Stimulated activated CD4-positive, alpha-beta T cell treated with anti-CD3 and anti-CD28 coated beads, TNF-alpha, amount 100 ng/mL, for 1 hour (primary cell): ENCODE measurements at places on chromosomes 1 and 21.

DNA sequence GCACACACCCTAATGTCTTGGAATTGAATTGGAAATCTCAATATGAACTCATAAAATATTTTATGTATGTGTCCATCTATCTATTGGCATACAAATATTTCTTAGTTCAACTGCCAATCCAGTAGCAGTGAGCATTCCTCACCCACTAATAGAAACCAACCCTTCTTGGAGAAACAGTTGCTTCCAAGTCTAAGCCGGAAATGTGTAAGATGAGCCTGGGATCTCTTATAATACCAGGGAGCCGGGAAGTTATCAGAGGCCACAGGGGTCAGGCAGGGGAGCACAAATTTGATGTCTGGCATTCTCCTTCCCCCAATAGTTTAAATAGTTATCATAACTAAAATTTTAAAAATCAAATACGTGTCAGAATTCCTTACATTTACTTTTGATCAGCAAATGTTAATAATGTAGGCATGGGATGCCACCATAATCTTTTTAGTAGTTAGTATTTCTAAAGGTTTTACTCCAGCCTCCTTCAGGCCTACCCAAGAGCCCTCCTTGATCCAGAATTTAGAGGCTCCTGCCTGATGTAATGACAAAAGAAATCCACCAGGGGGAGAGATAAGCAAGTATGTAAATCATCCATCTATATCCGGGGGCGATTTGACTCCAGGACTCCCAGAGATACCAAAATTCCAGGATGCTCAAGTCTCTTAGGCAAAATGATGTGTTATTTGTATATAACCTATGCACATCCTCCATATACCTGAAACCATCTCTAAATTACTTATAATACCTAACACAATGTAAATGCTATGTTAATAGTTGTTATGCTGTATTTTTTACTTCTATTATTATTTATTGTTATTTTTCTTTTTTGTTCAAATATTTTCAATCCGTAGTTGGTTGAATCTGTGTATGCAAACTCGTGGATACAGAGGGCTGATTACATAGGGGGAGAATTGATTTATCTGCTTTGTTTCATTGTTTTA, 218.7 kb upstream of the COA6 start:
- DNase-seq: no peak

DNA sequence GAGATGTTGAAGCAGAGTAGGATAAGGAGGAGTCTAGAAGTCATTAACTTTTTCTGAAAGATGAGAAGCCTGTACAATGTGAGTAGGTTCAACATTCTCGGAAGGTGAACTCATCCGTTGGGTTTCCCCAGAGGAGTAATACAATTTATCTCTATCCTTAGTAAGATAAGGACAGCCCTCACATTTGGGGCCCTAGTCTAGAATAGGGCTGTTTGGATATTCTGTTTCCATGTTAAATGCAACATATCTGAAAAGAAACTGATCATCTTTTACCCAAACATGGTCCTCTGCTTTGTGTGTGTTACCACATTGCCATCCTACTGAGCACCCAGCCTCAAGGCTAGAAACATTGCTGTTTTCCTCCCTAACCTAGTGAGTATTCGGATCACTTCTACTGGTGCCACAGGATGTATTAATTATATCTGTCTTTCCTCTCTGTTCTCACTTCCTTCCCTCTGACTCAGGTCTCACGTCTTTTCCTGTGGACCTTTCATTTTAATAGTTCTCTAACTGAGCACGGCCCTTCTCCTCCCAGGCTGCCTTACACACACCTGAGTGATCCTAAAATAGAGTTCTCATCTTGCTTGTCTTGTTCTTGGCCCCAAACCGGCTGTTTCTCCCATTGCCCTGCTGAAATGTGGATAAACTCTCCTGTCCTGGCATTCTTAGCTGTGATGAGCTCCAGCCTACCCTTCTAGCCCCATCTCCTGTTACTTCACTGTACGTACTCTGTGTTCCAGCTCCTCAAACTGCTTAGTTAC, 91.7 kb downstream of the CDC14A start:
- DNase-seq: no peak

DNA sequence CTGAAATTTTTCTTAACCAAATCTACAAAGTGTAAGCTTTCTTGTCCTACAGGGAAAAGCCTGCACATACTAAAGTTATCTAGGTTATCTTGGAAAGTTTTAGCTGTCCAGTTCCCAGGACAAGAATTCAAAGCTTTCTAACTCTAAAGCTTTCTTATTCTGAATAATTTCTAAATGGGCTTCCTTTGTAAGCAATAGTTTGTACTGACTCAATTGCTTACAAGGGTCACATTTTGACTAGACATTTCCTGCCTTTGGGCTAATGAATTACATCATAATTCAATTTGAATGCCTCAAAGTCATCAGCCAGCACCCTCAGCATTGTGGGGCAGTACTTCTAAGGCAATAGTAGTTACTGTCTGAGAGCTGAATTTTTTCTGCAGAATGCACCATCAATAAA, 223.0 kb downstream of the LTN1 start:
- DNase-seq: no peak

GRCh38 chr1:82604524-82604923, 803.8 kb downstream of the ADGRL2 start:
- no peak for DNase-seq

DNA sequence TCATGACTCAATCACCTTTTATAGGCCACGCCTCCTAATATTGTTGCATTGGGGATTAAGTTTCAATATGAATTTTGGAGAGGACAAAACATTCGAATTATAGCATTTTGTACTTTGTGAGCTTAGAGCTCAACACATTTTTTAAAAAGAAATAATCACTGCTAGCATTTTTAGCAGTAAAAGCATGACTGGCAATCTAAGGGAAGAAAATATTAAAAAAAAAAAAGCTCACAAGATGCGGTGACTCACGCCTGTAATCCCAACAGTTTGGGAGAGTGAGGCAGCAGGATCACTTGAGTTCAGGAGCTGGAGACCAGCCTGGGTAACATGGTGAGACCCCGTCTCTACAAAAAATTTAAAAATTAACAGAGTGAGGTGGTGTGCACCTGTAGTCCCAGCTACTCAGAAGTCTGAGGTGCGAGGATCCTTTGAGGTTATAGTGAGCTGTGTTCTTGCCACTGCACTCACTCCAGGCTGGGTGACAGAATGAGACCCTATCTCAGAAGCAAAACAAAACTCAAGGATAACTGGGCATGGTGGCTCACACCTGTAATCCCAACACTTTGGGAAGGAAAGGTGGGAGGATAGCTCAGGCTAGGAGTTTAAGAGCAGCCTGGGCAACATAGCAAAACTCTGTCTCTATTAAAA, 28.8 kb upstream of the DIPK1A start:
- DNase-seq: no peak

- DNase-seq: no peak
Measured at GRCh38 chr1:54624466-54625464, 1.4 kb upstream of the FAM151A start.

DNA sequence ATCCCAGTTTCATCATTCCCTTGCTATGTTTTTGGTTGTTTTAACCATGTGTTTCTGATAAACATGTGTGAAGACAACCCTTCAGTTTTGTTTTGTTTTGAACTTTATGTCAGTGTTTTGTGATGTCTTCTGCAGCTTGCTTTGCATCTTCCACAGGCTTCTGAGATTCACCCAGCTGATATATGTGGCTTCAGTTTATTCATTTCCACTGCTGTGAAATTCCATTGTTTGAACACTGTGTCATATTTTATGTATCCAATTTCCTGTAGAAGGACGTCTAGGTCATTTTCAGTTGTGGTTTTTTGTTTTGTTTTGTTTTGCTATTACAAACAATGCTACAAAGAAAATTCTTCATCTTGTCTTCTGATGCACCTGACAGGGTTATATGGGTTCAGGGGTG, 27.2 kb upstream of the SLC26A9 start:
- DNase-seq: no peak

DNA sequence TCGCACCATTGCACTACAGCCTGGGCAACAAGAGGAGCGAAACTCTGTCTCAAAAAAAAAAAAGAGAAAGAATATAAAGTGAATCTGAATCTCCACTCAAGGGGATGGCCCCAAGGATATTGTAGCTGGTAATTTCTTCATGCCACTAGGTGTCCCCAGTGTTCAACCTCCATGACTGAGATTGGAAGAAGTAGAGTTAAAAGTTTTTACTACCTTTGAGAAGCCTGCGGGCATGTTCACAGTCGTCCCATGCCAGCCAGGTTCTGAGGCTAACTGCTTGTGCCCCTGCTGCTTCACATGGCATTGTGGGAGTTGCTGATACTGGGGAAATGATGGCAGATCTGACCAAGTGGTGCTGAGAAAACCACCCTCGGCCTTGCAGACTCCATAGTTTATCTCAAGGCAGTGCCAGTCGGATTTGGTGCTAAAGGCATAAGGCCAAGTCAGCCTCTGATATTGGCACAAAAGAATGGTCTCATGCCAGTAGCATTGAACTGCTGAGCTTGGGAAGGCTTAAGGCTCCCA, 10.8 kb upstream of the SHISA4 start:
- no peak for DNase-seq

- DNase-seq: no peak
Measured at GRCh38 chr1:234393190-234393589, 19.9 kb downstream of the COA6 start.

DNA sequence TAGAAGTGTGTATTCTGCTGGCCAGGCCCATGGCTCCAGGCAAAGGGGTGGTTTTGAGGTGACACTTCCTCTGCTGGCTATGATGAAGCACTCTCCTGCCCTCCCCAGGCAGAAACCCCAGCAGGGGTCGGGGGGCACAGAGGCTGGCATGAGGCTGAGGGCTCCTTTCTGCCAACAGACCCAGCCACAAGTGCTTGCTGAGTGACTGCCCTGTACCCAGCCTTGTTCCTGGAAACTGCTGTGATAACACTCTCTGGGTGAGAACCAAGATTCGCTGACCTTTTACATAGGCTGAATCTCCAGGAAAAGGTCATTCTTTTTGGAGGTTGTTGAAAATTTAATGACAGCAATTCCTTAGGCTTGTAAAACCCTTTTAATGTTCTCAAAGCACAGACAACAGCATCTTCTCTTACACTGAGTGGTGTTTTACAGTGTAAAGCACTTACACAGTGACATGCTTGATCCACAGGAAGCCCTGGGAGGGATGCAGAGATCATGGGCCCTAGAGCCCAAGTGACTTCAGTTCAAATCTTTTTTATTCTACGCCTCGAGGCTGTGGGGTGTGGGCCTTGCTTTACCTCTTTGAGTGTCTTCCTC, 155.5 kb upstream of the FGGY start:
- DNase-seq: no peak

- no peak for DNase-seq
Measured at GRCh38 chr1:148353461-148354283, 129.4 kb downstream of the PPIAL4G start.
